ENCODE measurements at places on chromosomes 5 and 9.
A peak's percentile ranks its signal among the peaks of the same experiment; 100 is the strongest.

DNA sequence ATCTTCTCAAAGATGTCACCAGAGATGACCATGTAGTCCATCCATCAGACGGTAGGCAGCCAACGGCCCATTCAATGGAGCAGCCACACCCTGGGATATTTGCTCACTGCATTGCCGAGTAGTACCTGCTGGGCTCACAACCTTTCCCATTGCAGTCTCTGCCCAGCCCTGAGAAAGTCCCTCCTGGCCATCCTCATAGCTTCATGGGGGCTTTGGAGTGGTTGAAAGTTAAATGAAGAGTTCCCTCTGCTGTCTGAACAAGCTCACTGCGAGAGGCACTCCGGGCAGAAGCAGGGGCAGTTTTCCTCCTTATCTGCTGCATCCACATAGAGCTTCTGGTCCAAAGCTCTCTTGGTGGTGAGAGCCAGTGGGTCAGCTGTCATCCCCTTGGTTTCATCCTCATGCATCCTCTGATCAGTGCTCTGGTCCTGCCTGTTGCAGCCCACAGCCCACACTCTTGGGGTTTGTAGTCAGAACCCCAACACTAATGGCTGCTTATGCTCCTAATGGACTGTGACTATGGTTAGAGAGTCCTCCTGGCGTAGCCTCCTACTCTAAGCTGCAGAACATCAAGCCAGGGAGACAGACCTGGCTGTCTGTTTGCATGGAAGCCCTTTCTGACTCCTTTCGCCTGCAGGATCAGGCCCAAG is 23.3 kb downstream of the TNFSF8 start:
- peak; percentile 89 for DNase-seq

GRCh38 chr9:100208673-100209072 is 109.6 kb downstream of the INVS start:
- no peak for DNase-seq

- DNase-seq = peak; percentile 18
These were observed 93.2 kb downstream of the ZFAND5 start for GRCh38 chr9:72271613-72272478.

- no peak for DNase-seq
These were observed 13.2 kb downstream of the DOCK8 start for GRCh38 chr9:227860-228259.

DNA sequence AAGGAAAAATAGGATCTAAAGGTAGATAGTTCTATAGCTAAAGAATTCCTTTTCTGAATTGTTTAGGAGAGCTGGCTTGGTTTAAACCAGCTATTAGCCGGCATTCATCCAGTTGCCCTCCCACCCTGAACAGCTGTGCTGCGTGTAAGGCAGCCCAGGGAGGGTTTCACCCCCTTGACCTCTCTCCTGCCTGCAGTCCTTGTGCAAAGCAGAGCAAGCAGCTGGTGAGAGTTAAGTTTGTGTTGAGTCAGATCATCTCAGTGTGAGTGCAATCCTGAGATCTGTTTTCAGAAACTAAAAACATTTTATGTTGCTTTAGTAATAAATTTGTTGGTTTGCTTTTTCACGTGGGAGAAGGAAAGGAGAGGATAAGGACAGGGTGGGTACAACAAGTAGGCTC is 13.0 kb downstream of the SLC25A25 start:
- DNase-seq = peak; percentile 38

DNA sequence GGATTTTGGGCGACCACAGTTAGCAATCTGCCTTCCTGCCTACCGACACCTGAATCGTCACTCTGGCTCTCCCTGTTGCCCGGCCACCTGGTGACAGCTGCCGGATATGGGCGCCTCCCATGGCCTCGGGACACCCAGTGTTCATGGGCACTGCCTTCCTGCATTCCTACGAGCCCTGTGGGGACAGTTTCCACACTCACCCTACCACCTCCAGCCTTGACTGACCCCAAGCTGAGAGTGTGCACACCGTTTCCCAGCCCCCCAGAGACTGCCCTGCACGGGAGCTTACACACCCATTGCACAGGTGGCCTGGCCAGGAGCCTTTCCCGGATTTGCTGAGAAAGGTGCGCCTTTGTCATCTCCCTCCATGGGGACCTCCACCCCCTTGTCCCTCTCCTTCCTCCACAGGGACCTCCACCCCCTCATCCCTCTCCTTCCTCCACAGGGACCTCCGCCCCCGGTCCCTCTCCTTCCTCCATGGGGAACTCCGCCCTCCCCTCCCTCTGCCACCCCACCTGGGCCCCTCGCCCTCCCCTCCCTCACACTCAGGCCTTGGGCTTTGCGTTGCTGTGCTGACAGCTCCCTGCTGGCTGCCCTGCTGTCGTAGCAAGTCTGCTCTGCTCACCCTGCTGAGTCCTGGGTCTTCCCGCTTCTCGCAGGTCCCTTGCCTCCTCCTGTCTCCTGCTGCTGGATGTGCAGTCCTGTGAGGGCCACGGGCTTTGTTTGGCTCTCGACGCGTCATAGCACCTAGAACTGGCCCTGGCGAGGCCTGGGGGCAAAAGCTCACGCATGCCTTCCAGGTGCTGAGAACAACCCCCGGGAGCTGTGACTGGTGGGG is 48.4 kb downstream of the MRPL36 start:
- no peak for DNase-seq
